ENCODE measurements at places on chromosomes 1 and 21. TPM values are rescaled to one million over a fixed set of nuclear protein-coding genes. Genes with fewer than 3 reads are reported as not detected.

GRCh38 chr1:59928996-59929395 lies 2.4 kb upstream of the CYP2J2 start:
- DNase-seq: no peak

DNA sequence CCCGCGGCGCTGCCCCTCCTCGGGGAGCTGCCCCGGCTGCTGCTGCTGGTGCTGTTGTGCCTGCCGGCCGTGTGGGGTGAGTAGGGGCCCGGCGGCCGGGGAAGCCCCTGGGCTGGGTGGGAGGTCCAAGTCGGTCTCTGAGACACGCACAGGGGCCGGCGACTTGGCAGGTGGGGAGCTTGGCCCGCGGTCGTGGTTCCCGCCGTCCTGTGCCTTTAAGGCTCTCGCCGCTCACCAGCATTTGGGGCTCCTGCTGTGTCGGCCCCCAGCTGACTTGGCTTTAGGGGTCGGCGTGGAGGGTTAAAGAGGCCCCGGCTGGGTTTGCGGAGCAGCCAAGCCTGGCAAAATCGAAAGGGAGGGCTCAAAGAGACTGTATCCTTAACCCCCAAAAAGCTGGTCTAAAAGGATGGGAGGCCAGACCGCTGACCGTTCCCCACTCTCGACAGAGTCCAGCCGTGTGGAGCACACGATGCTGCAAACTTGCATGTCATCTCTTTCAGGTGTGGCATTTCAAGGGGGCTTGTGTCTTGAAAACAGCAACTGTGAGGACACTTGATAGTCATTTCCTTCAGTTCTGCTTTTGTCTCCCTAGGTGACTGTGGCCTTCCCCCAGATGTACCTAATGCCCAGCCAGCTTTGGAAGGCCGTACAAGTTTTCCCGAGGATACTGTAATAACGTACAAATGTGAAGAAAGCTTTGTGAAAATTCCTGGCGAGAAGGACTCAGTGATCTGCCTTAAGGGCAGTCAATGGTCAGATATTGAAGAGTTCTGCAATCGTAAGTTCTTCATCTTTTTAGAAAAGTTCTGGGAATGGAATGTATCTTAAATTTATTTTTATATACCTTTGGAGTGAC lies 540 bp downstream of the CD55 start:
- DNase-seq: no peak

- DNase-seq: no peak
These were observed 35.8 kb upstream of the PODN start for GRCh38 chr1:53026254-53026653.

- DNase-seq: no peak
These were observed 98.6 kb downstream of the OLFM3 start for GRCh38 chr1:101898137-101898536.

DNA sequence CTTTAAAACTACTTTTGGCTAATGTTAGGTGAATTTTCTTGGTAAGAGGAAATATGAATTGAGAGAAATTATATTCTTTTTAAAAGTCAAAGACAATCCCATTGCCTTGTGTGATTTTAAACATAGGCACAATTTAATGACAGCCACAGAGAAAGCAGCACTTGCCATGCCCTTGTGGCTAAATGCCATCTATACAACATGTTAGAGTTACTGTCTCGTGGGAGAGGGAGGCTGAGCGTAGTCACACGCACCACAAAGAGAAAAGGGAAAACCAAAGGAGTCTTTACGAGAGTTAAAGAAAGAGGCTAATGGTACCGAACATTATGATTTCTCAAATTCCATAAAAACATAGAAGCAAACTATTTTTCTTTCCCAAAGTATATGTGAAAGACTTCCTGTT lies 537.9 kb downstream of the PTPRC start:
- no peak for DNase-seq

DNA sequence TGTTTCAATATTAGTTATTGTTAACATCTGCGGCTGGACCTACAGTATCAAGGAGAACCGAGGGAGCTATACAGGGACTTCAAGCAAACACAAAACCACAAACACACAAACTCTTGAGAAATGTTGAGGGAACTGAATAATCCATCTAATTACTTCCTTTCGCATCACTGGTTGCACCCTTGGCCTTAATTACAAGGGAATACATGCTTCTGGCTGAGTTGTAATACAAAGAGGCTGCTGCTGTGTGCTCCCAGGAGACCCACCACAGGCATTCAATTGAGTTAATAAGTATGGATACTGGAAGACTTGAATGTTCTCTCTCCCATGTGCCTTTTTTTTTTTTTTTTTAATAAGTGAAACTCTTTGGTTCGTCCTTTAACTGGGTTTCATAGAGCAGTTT lies 16.8 kb upstream of the SMYD2 start:
- DNase-seq: no peak

The OR10J1 gene
- total RNA-seq: not detected

- peak; percentile 59 for DNase-seq
These were observed 52.8 kb upstream of the LYPLAL1 start for GRCh38 chr1:219120624-219121544.

The AIRE gene
- total RNA-seq: not detected

DNA sequence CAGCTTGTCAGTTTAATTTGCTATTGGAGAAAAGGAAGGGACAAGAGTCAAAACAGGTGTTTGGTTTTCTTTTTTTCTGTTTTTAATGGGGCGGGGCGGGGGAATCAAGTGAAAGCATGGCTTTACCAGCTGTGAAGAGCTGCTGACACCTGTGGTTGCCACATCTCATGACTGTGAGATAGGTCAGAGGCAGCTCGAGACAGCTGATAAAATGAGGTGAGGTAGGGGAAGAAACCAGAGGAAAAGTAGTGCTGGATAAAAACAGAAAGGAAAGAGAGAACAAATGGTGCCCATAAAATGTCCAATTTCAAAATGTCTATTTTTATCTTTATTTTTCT lies 272.3 kb downstream of the NEGR1 start:
- no peak for DNase-seq
